ENCODE measurements at places on chromosomes 16 and 17. TPM values are rescaled to one million over a fixed set of nuclear protein-coding genes. Genes with fewer than 3 reads are reported as not detected.

DNA sequence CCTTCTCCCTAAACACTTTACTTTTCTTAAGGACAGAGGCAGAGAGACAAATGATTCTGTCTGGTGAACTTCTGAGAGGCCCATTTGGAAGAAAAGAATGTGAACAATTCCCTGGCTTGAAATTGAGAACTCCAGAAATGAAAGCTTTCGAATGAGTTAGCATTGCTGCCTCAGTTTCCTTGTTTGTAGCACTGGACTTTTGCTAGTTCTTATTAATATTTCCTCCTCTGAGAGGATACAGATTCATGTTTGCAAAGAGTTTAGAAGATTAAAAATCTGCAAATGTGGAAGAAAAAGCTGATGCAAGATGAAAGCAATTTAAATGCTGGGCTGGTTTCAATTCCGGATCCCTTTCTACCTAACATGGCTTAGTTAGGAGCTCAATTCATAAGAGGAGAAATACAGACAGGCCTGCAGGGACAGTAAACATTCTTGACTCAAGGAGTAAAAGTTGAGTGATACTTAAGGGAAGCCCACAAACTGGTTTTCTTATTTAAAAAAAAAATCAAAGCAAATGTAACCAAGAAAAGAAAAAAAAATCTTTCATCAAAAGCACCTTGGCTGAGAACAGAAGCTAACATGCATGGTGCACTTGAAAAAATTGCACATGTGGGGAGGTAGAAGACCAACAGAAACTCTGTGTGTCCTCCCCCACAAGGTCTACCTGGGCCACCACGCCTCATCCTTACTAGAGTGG lies 27.1 kb downstream of the HNF1B start:
- no peak for DNase-seq

DNA sequence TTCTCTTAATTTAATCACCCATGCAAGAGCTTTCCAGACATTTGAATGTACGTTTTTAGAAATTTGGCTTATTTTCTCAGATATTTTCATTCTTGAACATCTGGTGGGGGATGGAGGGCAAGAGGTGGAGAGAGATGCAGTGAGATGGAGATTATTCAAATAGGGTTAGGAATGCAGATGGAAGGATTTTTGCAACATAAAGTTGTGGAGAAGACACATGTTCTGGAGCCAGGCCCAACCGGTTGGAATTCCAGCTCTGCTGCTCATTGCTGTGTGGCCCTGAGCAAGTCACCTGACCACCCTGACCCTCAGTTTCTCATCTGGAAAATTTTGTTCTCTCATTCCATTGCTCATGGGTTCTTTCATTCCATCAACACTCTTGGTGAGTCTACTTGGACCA lies 66.9 kb downstream of the IRX3 start:
- no peak for DNase-seq

DNA sequence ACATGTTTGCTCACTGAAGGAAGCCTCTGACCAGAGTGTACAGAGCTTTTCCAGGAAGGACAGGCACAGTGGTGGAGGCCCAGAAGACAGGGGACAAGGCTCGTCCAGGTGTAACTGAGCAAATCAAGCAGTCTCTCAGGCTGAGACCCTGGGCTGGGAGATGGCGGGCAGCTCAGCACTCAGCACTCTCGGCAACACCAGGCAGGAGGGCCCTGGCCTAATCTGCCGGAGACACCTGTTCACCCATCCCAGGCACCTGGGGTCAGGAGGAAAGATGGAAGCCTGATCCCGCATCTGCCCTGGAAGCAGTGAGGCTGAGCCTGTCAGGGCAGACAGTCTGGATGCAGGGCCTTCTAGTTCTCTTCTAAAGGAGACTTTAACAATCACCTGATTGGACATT lies 4.8 kb downstream of the RASL10B start:
- DNase-seq = no peak

DNA sequence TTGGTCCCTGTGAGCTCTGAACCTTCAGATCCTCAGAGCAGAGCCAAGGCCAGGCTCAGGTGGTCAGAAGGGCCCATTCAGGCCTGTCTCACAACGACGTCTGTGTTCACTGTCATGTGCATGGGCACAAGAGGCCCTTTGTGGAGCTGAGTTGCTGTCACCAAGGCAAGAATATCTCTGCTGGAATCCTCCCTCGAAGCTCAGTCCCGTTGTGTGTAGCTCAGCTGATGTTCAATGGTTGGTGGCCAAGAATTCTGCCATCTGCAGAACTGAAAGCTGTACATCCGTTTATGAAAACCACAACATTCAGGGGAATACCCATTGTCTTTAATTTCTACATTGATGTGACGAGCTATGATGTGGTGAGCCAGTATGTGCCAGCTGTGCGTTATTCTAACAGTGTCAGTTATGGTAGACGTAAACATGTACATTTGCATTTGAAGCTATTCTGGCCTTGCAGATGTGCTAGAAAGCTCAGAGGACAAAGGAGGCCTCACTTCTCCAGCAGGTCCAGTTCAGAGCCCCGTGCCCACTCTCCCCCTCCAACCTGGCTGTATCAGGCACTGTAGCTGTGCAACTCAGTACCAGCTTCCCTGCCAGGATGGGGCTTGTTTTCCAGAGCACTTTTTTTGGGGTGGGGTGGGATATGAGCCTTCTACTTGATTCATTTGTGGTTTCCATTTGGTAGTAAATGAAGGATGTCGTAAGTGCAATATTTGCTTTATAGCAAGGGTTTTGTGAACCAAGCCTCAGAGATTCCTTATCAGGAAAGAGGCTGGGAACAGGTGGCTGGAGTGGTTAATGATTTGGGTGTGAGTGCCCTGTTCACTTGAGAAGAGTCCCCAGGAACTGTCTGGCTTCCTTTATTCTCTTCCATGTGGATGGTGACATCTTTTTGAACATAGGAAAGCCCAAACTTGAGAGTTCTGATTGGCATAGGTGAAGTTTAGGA lies 56.1 kb downstream of the B9D1 start:
- DNase-seq = no peak

Gene ERAL1
- total RNA-seq = 62.1 TPM

Gene CACNG5
- not detected for total RNA-seq

Gene RAB34
- total RNA-seq = 135 TPM

Gene P2RX5
- 1.8 TPM for total RNA-seq

Gene SLC5A10
- total RNA-seq = not detected
